ENCODE measurements at places on chromosomes 1 and 21.
A peak's percentile ranks its signal among the peaks of the same experiment; 100 is the strongest.

DNA sequence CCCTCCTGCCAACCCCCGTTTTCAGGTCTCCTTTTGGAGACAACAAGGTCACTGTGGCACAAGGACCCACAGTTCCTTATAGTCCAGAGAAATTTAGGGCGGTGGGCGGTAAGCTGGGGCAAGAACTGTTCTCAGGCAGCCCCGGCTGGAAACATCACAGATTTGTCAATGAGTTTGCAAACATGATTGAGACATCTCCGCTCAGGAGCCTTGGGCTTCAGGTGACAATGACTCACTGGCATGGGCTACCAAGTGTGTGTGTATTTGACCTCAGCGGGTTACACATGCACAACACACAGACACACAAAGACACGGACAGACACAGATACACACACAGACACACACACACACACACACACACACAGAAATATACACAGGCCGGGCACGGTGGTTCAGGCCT, 58.2 kb upstream of the ABCG1 start:
- no peak for DNase-seq

DNA sequence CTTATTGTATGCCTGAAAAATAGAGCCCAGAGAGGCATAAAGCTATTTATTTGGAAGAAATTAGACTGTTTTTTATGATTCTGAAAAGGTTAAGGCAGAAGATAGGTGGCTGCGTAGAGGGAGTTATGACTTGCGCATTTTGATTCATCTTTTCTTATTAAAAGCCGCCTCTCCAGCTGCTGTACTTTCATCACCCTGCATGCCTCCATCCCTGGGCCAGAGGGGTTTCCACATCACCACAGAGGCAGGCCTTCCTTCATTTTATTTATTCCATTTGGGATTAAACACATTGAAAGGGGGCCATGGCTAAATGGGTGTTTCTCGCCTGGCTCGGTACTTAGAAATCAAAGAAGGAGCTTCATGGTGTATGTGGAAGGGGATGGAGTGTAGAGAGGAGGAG, 14.6 kb upstream of the RGS8 start:
- DNase-seq, result no peak

DNA sequence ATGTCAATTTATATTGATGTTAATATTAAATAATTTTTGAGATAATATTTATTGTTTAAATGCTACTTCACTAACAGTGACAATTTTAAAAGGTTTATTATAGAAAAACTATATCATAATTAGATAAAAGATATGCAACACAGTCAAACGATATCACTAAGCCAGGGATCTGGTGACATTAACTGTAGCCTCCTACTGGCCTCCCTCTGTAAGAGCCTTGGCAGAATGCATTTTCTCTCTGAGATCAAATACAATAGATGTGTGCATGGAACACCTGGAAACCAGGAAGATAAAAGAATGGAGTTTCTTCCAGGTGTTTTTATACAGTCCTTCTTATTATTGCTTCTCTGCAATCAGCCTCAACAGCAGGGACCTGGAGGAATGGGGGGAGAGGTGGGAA, 1762.1 kb downstream of the BRINP3 start:
- no peak for DNase-seq

GRCh38 chr1:204128964-204129896, 22.6 kb downstream of the ETNK2 start:
- peak; percentile 46 for DNase-seq

GRCh38 chr1:156492013-156492590, 8.5 kb downstream of the MEF2D start:
- DNase-seq, result no peak

GRCh38 chr1:8962812-8963530, 17.3 kb downstream of the CA6 start:
- DNase-seq, result no peak
